ENCODE measurements at places on chromosomes 11 and 22.

DNA sequence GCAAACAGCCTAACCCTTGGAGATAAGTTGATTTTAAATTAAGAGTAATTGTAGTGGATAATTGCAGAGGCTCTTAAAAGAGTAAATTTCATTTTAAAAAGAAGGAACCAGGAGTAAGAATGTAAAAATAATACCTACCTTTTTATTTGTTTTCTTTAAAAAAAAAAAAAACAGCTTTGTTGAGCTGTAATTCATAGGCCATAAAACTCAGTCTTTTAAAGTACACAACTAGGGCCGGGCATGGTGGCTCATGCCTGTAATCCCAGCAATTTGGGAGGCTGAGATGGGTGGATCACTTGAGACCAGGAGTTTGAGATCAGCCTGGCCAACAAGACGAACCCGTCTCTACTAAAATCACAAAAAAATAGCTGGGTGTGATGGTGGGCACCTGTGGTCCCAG, 42.4 kb downstream of the MTMR3 start:
- DNase-seq: no peak

DNA sequence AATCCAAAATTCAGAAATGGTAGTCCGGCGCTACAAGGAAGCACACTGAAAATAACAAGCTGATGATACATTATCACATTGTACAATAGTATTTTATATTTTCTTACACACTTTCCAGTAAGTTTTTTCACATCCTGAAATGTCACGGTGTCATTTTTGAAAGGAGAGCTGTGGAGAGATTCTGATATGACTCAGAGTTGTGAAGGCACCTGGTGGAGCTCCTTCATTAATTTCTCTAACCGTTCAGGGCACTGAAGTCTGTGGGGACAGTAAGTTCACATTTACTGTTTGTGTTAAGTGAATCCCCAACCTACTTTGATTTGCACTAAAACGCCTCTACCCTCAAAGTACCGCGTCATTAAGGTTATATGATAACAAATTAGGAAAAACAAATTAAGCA, 13.3 kb downstream of the LDHAL6A start:
- DNase-seq: no peak

- peak; percentile 72 for DNase-seq
These were observed 29.9 kb downstream of the TRPC6 start for GRCh38 chr11:101553891-101554292.

GRCh38 chr11:75050516-75050915, 46.2 kb downstream of the OR2AT4 start:
- no peak for DNase-seq

DNA sequence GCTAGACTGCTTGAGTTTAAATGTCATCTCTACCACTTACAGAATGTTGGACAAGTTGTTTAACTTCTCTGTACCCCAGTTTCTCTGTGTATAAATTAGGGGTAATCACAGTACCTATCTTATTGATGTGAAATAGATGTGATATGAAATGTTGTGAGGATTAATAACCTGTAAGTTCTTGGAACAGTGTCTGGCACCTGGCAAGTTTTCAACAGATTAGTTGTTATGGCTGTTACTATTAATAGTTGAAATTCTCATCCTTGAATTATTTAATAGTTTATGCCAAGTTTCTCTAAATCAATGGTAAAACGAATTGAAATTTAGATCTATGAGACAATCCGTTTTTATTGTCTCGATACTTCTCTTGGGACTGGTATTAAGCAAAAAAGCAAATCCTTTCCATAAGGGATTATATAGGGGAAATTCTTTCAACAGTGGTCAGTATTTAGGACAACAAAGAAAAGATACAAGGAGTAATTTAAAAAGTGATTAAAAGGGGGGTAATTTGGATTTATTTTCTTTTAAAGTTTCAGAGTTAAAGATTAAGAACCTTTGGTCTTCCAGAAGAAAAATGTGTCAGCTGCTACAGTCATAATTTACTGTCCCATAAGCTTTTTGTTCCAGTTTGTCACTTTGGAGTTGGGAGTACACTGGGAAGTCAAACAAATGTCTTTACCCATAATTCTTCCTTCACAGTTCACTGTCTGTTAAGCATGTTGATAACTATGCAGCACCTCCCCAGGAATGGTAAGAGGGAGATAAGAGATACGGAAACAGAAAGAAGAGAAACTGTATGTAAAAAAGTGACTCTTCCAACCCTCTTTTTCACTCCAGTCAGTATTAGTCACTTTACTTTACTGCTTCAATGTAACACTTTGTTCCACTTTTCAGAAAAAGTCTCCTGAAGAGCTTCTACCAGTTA, 13.2 kb downstream of the PDE3B start:
- DNase-seq: no peak

All from AG04450 (cell line).